HFF-Myc (cell line): ENCODE measurements at places on chromosomes 2 and 18.

GRCh38 chr2:150554046-150554445 is 66.6 kb upstream of the RND3 start:
- DNase-seq, result no peak

DNA sequence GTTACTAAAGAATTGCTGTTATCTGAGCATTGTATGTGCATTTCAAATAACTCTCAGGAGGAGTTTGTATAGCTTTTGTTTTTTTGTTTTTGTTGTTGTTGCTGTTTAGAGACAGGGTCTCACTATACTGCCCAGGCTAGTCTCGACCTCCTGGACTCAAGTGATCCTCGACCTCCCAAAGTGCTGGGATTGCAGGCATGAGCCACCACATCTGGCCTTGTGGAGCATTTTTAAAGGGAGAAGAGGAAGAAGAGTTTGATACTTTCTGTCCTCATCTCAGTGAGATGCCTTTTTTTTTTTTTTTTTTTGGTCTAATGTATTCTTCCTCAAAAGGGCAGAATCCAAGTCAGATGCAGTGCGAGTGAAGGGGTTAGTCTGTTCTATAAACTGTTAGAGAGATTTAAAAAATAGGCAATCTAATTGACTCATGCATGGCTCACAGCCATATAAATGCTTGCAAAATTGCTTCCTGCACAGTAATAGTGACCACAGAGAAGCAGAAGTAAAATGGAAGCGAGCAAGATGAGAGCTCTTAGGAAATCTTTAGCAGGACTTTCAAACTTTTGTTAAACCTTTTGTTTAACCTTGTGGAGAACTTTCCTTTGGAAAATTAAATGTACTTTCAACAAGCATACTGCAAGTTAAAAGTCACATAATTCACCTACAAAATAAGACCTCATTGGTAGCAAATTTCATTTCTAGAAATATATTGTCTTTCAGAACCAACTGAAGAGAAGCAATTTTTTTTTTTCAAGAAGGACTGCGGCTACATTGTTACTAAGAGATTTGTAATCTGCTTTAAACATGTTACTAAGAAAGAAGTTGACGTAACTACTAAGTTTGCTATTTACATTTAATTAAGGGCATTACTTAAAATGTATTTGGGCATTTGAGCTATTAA is 52.3 kb upstream of the ROCK1 start:
- peak; percentile 69 for DNase-seq

- DNase-seq, result no peak
Measured at GRCh38 chr2:85019121-85019520, 48.2 kb downstream of the KCMF1 start.

DNA sequence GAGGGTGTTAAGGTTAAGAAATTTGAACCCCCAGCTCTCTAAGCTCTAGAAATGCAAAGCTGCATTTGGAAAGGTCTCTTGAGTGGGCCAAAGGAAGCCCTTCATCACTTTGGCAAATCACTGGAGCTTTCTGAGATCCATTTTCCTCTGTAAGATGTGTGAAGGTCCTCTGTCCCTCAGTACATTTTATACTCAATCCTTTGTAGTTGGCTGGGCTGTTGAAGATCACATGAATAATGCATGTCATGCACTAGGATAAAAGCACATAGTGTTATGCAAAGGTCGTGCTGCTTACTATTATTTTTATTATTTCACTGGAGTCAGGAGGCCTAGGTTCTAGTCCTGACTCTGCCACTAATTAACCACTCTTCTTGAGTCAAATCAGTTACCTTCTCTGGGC is 124.9 kb downstream of the FSHR start:
- DNase-seq, result no peak

DNA sequence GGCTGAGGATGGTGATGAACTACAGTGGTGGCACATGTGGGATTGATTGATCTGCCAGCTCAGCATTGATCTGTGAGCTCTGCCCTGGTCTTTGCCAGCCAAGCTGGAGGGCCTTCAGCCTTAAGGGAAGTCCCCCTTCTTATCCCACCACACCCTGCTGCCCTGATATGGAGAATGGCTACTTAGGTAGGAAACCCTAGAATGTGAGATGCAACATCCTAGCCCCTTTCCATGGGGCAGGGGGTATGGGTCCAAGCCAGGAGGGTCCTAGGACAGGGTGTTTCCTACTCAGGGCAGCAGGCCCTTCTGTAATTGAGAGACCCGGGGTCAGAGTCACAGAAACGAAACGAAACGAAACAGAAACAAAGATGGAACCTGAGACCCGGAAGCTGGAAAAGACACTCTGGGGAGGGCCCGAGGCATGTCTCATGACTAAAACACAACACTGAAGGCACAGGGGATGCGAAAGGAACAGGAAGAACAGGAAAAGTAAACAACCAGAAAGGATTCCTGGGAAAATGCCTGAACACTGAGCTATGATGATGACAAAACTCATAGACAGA is 16.9 kb upstream of the SULT1C2 start:
- DNase-seq, result no peak

GRCh38 chr2:150230004-150230403 is 257.5 kb downstream of the RND3 start:
- DNase-seq, result no peak

GRCh38 chr18:23908827-23909226 is 105.7 kb upstream of the TTC39C start:
- no peak for DNase-seq

GRCh38 chr2:230925879-230926765 is 1.1 kb upstream of the GPR55 start:
- no peak for DNase-seq

- DNase-seq, result no peak
Measured at GRCh38 chr2:55087936-55088335, 37.7 kb upstream of the RTN4 start.

DNA sequence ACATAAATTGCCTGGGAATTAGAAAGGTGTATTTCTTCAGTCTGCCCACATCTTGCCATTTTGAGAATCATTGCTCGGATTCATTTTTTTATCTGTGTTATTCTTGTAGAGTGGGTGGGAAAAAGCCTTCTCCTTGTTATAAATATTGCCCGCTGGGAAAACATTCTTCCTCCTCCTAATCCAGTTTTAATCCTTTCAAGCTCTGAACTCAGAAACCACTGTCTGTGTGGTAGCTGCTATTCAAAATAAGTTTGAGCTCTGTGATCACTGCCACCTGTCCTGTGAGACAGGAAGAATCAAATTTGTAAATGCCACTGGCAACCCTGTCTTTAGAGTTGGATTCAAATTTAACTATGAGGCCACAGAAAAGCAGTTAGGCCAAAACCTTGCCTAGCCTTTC is 1875.2 kb upstream of the PIK3C3 start:
- no peak for DNase-seq

- no peak for DNase-seq
Measured at GRCh38 chr2:28656937-28657615, 94.6 kb upstream of the PPP1CB start.

- DNase-seq, result no peak
Measured at GRCh38 chr2:233915128-233915527, 2.0 kb upstream of the TRPM8 start.

DNA sequence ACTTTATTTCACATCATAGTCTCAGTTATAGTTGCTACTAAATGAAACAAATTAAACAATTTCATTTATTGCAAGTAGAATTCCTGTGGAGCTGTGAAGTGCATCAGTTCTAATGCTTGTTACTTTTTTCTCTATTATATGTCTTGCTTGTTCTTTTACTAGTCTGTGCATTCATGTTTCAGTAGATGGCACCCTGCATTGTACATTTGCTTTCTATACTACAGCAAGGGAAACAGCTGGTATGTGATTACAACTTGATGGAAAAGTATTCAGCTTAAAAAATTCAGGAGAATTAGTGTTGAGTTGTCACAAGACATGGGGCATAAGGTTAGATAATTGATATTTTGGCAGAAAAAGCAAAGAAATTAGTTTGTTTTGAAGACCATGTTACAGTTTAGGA is 72.3 kb downstream of the TANK start:
- no peak for DNase-seq

GRCh38 chr2:234814374-234814773 is 137.4 kb upstream of the SH3BP4 start:
- no peak for DNase-seq

- no peak for DNase-seq
Measured at GRCh38 chr2:205902041-205902899, 183.7 kb downstream of the INO80D start.

DNA sequence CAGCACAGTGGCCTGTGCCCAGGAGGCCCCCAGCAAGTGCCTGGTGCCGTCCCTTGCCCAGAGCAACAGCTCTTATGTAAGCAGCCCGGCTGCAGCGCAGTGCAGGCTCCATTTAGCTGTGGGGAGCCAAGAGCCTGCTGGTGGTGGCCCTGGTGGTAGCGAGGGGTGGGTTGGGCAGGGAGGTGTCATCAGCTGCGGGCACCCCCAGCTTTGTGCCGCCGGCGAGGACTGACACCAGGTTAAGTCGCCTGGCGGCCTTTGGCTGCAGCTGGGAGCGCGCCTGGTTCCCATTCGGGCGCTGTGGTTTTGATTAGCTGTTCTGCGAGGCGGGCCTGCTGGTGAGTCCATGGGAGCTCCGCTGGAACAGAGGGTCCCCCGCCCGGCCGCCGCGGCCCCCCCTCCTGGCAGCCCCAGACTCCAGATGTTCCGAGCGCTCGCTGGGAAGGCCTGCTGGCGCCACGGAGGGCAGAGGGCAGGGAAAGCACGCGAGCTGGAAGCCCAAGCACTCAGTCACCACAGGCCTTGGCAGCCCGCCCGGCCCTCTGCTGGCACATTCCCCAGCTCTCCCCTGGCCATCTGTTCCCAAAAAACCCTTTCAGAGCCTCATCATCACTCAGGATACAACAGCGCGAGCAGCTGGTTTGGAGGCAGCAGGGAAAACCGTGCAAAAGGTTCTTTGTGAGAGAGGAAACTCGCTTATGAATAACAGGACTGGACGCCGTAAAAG is 18.4 kb downstream of the ATOH8 start:
- DNase-seq, result peak; percentile 99

DNA sequence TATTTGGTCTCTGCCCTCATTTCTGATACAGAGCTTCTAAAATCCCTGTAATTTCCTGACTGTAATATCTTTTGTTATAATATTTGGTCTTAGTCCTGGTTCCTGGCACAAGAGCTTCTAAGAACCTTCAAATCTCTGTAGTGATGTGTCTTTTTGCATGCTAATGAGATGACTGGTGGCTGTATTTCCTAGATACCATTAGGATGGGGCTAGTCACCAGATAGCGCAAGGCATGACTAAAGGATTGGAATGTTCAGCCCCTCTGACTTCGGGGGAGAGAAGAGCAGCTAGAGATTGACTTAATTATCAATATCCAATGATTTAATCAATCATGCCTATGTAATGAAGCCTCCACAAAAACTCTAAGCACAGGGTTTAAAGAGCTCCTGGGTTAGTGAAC is 620.8 kb upstream of the ACVR2A start:
- no peak for DNase-seq

- no peak for DNase-seq
Measured at GRCh38 chr2:213252206-213252605, 32.1 kb upstream of the SPAG16 start.

- DNase-seq, result no peak
Measured at GRCh38 chr2:182330451-182331305, 96.2 kb downstream of the PDE1A start.

GRCh38 chr2:62566847-62567246 is 60.9 kb upstream of the TMEM17 start:
- no peak for DNase-seq

DNA sequence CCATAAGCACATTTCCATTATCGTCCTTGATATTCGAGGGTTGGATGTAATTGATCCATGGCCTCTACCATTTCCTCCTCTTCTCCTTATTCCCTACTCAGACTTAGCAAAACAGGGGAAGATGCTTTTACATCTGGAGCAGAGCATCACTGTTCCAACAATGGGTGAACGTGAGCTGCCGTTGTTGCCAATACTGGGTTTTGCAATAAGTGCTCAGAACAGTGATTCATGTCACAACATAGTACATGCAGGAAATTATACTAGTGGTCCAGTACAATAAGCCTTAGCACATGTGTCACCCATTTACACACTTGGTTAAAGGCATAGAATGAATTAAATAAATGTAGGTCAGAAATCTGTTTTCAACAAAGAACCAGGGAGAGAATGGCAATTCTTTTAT is 112.4 kb downstream of the DCC start:
- no peak for DNase-seq

DNA sequence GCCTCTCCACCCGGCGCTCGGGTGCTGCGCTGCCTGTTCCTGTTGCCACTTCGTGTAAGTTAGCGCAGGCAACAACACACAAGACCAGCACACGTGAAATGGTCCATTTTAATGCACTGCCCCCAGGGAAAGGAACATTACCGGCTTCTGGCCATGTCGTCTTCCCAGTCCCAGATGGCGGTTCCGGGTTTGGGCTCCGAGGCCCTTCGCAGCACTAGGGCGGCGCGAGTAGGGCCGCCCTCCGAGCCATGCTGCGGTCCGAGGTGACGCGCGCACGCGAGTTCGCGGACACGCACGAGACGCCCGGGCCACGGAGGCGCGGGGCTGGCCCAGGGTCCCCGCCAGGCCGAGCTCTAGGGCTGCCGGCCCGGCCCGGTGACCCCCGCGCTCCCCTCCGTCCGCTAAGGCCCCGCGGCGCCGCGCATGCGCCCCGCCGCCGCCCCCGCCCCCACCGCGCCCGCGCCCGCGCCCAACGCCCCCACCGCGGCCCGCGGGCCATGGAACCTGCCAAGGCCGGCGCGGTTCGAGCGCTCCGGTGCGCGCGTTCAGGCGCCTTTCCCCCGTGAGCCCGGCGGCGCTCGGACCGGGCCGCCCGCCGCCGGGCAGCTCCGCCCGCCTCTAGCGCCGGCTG is 367 bp upstream of the ZNF236 start:
- no peak for DNase-seq

DNA sequence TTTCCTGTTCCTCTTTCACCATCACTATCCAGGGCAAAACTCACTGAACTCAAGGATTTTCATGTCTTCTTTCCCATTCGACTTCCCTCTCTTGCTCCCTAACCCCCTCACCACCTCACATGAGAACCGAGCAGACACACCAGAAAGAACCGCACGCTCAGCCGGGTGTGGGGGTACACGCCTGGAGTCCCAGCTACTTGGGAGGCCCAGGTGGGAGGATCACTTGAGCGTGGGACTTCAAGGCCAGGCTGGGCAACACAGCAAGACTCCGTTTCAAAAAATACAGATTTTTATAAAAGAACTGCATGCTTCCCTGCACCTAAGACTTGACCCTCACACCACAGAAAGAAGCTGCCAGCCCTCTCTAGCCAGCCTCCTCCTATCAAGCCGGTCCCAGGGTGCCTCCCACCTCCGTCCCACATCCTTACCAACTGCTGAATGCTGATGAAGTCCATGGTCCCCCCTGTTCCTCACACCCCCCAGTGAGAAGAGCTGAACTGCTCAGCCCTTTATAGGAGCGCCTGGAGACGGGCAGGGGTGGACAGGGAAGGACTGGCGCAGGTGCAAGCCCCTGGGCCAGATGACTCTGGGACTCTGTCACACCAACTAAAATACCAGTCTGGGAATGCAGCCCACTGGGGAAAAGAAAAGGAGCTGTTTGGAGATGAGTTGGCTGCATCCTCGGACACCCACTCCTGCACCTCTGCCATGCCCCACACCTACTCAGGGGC is at the start of gene ANKRD23:
Gene ANKRD23 (minus strand): TSS at position 484 of the 731 bp plus-strand sequence. CDS start 29 bp downstream, at position 455.
- DNase-seq, result no peak

- no peak for DNase-seq
Measured at GRCh38 chr2:134354611-134355010, 100.7 kb downstream of the MGAT5 start.

GRCh38 chr18:23183411-23184150 is 48.3 kb downstream of the CABLES1 start:
- peak; percentile 22 for DNase-seq

- DNase-seq, result no peak
Measured at GRCh38 chr18:57437402-57437765, 2.2 kb downstream of the ONECUT2 start.

GRCh38 chr2:161426922-161427663 is 11.0 kb downstream of the TBR1 start:
- no peak for DNase-seq
